ENCODE measurements at places on chromosomes 11 and 22.

- DNase-seq: no peak
These were observed 87.6 kb downstream of the ETS1 start for GRCh38 chr11:128499613-128500253.

GRCh38 chr11:89458716-89459115, 32.5 kb downstream of the NOX4 start:
- no peak for DNase-seq

GRCh38 chr11:75633409-75634066, 35.3 kb downstream of the MAP6 start:
- no peak for DNase-seq

DNA sequence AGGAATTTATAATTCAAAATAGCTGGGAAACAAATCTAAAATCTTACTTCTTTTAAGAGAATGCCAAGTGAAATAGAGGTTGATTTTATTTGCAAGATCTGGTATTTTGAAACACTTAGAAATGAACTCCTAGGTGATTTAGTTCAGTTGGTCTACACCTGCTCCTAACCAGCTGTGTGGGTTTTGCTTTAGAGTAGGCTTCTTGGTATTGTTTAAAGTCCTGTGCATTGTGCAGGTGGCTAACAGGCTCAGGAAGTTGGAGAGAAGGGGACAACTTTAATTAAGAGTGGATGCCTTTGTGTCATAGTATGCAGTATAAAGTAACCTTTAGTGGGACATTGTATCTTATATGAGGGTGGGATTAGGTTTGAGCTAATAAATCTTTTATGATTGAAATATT, 4.1 kb upstream of the RAG2 start:
- DNase-seq: no peak

DNA sequence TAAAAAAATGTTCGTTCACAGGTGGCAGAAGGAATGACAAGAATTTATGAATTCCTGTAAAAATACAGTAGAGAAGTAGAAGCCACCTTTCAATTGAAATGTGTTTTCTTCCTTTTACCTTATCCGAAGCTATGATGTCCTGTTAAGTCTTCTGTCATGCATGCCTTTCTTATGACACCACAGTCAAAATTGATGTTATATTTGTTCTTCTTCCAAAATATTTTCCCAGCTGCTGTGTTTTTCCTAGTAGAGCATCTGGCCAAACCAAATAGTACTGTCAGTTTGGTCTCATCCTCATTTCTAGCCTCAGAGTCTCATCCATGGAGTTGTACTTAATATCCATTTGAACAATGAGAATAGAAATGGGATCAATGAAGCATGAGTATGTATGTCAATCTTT, 206.1 kb downstream of the PGR start:
- no peak for DNase-seq

- DNase-seq: no peak
These were observed 40.7 kb upstream of the SLN start for GRCh38 chr11:107752508-107752907.

GRCh38 chr22:21718499-21718898, 17.1 kb downstream of the YPEL1 start:
- DNase-seq: no peak

DNA sequence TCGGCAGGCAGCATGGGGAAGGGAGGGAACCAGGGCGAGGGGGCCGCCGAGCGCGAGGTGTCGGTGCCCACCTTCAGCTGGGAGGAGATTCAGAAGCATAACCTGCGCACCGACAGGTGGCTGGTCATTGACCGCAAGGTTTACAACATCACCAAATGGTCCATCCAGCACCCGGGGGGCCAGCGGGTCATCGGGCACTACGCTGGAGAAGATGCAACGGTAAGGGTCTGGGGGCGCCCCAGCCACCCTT, 204 bp downstream of the FADS2 start:
- no peak for DNase-seq

- DNase-seq: no peak
These were observed 2.2 kb downstream of the C11orf24 start for GRCh38 chr11:68269414-68270081.

- DNase-seq: no peak
These were observed 458.9 kb upstream of the CADM1 start for GRCh38 chr11:115963156-115963555.

GRCh38 chr11:44418456-44418830, 108.5 kb upstream of the ALX4 start:
- no peak for DNase-seq

GRCh38 chr11:82675838-82676237, 57.8 kb downstream of the FAM181B start:
- no peak for DNase-seq

DNA sequence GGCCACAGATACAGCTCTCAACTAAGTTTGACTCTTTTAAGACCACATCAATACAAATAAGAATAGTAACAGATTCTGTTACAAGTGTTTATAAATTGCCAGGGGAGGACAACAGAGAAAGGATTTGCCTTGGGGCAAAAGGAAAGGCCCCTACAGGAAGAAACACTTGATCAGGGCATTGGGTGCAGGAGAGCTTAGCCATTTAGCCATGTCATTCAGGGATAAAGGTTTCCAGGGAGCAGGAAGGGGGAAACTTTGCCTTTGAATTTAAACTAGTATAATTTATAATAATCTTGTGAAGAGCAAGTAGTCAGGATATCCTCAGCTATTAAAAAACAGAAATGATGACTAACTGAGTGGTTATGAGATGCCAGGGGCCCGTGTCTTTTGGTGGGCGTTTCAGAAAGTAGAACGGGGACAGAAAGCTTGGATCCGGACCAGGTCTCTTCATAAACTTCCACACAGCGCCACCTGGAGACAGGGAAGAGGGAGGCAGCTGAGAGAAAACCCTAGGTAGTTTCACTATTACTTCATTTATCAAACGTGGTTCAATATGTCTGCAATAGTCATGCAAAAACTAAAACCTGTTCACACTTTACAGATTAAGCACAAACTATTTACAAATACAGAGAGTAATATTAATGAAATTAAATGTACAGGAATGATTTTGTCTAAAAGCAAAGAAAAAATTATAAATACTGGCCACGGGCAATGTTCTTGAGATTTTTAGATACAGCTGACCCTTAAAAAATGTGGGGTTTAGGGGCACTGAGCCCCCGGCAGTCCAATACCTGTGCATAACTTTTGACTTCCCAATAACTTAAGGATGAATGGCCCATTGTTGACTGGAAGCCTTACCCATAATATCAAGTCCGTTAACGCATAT, 11.0 kb upstream of the SLC5A4 start:
- DNase-seq: peak; percentile 67

- DNase-seq: no peak
These were observed 674.1 kb upstream of the ARHGAP42 start for GRCh38 chr11:100013011-100013410.

GRCh38 chr22:23882370-23882769, 11.8 kb upstream of the MIF start:
- DNase-seq: no peak

DNA sequence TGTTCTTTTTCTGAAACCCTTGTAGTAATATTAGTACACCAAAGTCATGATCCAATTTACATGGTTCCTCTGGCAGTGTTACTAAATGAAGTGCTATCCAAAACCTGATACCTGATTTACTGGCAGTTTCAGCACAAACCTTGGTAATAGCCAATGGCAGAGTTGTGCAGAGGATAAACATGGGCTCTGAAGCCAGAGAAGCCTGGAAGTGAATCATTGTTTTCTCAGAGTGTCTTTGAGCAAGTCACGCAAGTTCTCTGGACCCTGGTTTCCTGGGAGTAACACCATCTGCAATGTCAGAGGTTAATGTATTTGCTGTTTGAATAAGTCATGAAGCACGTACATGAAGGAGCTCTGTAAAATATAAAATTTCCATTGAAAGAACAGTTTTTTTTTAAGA, 222.3 kb upstream of the NARS2 start:
- no peak for DNase-seq

- no peak for DNase-seq
These were observed 137.3 kb downstream of the KCNA4 start for GRCh38 chr11:29879560-29879959.

DNA sequence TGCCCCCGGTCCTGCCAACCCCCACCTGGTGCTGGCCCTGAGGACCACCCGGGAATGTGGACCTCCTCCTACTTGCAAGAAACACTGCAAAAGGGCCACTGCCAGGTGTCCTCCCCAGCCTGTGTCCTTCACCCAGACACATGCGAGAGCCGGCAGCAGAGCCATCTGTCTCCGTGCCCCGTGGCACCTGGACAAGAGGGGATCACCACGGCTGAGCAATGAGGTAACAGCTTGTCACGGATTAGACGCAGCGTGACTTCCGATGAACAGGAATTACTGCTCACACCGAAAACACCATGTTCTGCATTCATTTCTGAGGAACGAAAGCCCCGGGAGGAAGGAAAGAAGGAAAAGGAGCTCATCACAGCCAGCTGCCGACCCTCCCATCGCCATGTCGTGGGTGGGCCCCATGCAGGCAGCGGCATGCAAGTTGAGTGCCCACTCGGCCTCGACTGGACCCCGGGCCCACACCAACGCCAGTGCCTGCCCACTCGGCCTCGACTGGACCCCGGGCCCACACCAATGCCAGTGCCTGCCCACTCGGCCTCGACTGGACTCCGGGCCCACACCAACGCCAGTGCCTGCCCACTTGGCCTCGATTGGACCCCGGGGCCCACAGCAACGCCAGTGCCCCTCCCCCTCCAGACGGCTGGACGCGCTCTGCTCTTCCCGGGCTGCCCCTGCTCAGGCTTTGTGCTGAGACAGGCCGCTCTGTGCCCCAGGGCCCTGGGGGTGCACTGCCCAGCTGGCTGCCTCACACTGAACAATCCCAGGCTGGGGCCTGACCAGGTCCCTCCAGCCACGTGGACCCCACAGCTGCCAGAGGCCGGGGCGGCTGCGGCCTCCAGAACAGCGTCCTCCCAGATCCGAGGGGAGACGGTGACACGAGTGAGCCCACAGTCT, 22.0 kb downstream of the CHID1 start:
- no peak for DNase-seq

- DNase-seq: no peak
These were observed 6.0 kb downstream of the HOATZ start for GRCh38 chr11:111520560-111520959.

- DNase-seq: no peak
These were observed 44.5 kb downstream of the ME3 start for GRCh38 chr11:86627776-86628455.

DNA sequence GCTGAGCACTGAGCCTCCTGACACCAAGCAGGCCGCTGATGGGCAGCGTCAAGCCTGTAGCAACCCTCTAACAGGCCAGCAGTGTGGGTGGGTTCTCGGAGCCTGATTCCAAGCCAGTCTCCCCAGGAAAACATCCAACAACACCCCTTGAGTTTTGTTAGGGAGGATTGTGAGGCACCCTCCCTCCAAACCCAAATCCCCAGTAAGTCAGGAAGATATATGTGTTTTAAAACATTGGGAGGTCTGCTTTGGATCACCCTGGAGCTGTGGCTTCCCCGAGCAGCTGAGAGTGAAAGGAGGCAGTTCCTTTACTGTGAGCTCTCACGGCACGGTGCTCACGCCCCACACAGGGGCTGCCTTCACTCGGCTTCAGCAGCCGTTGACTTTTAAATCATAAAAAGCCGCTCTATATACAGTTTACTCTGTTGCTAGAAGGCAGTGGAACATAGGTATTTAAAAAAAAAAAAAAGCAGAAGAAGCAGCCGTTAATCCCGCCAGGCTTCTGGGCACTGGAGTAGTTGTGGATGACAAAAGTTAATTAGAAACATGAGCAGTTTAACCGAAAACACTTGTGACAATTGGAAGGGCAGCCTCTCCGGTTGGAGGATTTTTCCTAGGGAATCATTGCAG, 218.6 kb downstream of the NAV2 start:
- no peak for DNase-seq

DNA sequence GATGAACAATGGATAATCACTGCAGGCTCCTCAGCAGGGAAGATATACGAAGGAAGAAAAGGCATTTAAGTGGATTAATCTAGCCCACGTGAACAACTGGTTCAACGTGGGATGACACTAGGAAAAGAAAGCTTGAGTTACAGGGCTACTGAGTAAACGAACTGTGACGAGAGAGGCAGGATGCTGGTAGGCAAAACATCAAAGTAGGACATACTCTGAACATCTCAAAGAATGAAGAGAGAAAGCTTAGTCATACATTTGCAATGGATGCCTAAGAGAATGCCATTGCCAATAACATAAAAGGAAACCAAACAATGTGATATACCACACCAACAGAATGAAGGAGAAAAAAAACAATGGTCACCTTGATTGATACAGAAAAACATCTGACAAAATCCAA, 12.9 kb downstream of the USP28 start:
- no peak for DNase-seq

DNA sequence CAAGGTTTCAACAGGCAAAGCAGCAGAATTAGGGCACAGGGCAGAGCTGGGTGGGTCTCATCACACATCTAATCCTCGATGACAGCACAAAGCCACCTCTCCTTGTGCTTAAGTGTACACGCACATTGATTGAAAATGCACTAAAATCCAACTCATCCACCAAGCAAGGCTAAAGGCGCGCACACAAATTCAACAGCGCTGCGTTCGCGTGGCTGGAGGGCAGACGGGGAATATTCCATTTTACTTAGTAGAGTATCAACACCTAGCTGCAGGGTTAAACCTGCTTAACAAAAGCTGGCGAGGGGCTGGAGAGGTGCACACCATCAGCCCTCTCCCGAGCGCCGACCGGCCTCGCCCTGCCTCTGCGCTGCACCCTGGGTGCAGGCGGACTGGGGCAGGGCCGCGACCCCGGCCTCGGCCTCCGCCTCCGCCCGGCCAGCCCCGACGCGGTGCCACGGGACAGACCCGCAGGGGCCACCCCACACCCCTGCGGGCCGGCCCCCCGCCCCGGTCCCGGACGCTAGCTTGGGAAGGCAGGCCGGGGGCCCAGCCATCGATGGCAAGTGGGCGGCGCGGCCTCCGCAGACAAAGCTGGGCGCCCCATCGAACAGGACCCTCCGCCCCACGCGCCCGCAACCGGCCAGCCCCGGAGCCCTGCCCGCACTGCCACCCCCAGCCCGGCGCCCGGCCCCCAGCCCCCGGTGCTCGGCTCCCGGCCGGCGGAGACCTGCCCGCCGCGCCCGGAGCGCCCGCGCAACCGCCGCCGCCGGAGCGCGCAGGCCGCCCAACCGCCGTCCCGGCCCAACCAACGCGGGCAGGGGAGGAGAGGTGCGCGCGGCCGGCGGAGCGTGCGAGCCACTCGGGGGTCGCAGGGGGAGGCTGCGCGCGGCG, 929 bp downstream of the PRDM10 start:
- peak; percentile 68 for DNase-seq

DNA sequence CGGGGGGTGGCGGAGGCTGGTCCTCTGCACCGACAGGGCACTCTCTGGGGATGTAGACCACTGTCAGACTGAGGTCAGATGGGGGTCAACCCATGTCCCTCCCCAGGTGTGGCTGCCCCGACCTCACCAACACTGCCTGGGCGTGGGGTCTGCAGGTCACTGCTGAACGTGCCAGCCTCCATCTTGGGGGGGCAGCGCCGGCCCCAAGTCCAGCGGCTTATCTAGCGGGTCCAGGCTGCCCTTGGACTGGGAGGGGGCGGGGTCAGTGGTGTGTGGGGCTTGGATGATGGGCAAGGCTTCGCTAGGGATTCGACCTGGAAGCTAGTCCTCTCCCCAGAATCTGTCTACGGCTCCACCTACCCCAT, 178.2 kb downstream of the IGLL1 start:
- no peak for DNase-seq

GRCh38 chr11:115896084-115896483, 391.9 kb upstream of the CADM1 start:
- no peak for DNase-seq

GRCh38 chr22:19634226-19634975, 79.9 kb upstream of the SEPTIN5 start:
- DNase-seq: no peak
